ENCODE measurements at places on chromosomes 7 and 10.

- no peak for DNase-seq
Observed at GRCh38 chr10:14306190-14306589, 24.5 kb downstream of the FRMD4A start.

GRCh38 chr10:122138831-122139625, 132.1 kb upstream of the BTBD16 start:
- no peak for DNase-seq

- no peak for DNase-seq
Observed at GRCh38 chr7:152366662-152367061, 69.1 kb downstream of the KMT2C start.

- no peak for DNase-seq
Observed at GRCh38 chr7:70006261-70006920, 408.1 kb downstream of the AUTS2 start.

- DNase-seq: no peak
Observed at GRCh38 chr7:36312064-36312914, 77.4 kb upstream of the ANLN start.
